Putamen (tissue), 1 donor: ENCODE measurements at places on chromosomes 4 and X.

GRCh38 chrX:10254739-10255138 is 98.0 kb downstream of the CLCN4 start:
- DNase-seq, result no peak

GRCh38 chrX:29044423-29045184 is 457.4 kb downstream of the IL1RAPL1 start:
- DNase-seq, result no peak

GRCh38 chr4:8591626-8592365 is 769 bp upstream of the CPZ start:
- DNase-seq, result no peak

DNA sequence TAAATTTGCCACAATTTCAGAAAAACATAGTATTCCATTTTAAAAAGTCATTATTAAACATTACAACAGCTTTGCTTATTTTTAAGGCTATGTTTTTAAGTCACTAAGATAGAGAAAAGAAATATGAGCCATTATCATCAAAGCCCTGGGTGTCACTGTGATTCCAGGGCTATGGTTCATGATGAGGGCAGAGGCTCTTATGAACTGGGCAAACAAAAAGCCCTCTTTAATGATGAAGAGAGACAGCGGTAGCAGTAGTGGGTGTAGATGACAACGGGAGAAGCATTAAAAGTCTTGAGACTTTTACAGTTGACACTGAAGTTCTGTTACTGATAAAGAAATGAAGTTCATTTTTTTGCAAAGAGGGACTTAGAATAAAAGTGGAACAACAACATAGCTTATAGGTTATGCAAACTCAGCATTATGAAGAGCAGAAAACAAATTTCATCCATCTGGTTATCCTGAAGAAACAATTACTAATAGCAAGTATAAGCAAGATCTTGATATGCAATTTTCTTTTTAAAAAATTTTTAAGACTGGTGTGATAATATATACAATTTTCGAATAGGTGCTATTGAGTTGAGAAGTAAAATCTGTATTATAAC is 202.7 kb upstream of the ETNPPL start:
- no peak for DNase-seq
